MM.1S (cell line): ENCODE measurements at places on chromosomes 4 and X.

- H3K27ac ChIP-seq = no peak overlapping the region
- H3K4me3 ChIP-seq = no peak overlapping the region
- no peaks in the 10 kb centered on the region for H3K4me1 ChIP-seq
- H3K27me3 ChIP-seq = no peaks in the 10 kb centered on the region
Observed at GRCh38 chr4:119493419-119493818, 135.2 kb downstream of the PDE5A start.

- H3K4me1 ChIP-seq = no peaks in the 10 kb centered on the region
- no peak for DNase-seq
- no peak overlapping the region for H3K4me3 ChIP-seq
- H3K36me3 ChIP-seq = no peaks in the 10 kb centered on the region
- no peak overlapping the region for H3K27ac ChIP-seq
- no peaks in the 10 kb centered on the region for H3K27me3 ChIP-seq
Observed at GRCh38 chr4:2290974-2291704, 29.2 kb upstream of the MXD4 start.

- no peak overlapping the region for H3K4me3 ChIP-seq
- H3K4me1 ChIP-seq = peaks cover 26% of the 10 kb centered on the region
- no peak for DNase-seq
- no peak overlapping the region for H3K27ac ChIP-seq
- peaks cover 16% of the 10 kb centered on the region; the same call in 1 of the 2 replicates for H3K27me3 ChIP-seq
- H3K36me3 ChIP-seq = no peaks in the 10 kb centered on the region
Observed at GRCh38 chr4:8536467-8536866, 43.7 kb upstream of the GPR78 start.

DNA sequence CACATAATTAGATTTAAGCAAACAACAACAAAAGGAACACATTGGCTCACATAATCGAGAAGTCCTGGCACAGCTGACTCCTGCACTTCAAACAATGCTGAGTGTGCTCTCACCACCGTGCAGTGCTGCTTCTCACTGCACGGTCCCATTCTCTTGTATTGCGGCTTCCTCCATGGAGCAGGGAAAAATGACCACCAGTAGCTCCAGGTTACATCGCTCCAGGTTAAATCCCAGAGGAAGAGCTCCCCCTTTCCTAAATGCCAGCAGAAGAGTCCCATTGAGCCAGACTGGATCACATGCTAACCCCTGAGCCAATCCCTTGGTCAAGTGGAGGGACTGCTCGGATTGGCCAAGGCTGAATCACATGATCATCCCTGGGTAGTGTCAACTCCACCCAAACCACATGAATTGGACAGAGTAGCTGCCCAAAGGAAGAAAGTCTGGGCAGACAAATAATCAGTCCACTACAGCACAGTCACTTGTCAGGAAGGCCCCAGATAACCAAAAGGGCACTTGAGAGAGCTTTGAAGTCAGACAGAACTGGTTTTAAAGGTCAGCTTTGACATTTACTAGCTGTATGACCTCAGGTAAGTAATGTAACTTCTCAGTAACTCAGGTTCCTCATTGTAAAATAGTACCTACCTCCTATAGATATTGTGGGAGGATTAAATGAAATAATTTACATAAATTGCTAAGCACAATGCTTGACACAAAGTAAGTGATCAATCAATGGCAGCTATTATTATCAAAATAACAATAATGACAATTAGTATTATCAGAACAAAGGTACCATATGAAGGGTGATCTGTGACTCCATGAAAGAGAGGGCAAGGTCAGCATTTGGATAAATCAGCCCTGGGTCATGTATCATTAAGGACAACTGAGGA is 14.3 kb downstream of the TEC start:
- H3K27me3 ChIP-seq = no peaks in the 10 kb centered on the region
- no peak for DNase-seq
- no peak overlapping the region for H3K4me3 ChIP-seq
- peaks cover 6% of the 10 kb centered on the region; the same call in 1 of the 2 replicates for H3K36me3 ChIP-seq
- H3K27ac ChIP-seq = no peak overlapping the region

DNA sequence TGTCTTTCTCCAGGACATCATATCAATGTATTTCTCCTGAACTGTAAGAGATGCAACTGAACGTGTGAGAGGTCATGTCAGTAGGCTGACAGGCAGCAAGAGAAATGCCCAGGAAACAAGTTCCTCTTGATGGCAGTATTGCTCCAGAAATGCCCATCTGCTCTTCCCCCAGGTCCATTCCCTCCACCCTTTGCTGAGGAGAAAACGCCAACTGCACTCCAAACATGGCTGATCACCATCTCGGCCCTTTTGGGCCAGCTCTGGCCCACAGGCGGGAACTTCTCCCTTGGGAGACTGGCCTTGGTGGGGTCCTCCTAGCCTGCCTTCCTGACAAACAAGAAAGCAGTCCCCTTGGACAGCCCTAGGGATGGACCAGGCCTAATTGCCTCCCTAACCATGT is 276.5 kb upstream of the AGTR2 start:
- no peaks in the 10 kb centered on the region for H3K36me3 ChIP-seq
- no peaks in the 10 kb centered on the region for H3K27me3 ChIP-seq
- DNase-seq = peak; percentile 39
- no peak overlapping the region for H3K27ac ChIP-seq
- H3K4me1 ChIP-seq = no peaks in the 10 kb centered on the region
- H3K4me3 ChIP-seq = no peak overlapping the region

DNA sequence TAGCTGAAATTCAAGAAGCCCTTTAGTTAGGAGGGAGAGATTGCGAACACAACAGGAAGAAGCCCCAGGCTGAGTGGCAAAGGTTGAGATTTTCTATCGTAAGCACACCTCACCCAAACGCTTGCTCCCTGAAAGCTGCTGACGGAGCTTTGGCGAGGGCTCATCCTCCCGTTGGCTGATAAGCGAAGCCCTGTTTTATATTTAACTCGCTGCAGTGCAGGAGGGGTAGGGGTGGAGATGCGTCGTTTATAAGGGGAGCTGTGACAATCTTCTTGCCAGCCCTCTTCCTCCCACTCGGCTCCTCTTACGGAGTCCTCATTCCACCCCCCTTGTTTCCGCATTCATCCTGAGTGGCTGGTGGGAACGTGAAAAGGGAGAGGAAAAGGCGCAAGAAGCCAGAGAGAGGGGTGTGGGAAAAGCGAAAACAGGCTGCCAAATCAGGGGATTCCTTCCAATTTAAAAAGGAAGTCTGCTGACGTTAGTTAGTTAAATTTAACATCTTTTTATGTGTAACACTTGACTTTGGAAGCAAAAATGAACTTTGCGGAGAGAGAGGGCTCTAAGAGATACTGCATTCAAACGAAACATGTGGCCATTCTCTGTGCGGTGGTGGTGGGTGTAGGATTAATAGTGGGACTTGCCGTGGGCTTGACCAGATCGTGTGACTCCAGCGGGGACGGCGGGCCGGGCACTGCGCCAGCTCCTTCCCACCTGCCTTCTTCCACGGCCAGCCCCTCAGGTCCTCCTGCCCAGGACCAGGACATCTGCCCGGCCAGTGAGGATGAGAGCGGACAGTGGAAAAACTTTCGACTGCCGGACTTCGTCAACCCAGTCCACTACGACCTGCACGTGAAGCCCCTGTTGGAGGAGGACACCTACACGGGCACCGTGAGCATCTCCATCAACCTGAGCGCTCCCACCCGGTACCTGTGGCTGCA is at the start of gene ENPEP:
Gene ENPEP, plus strand, starts transcription at position 275 of the 938 bp plus-strand sequence. Its CDS starts 260 bp downstream, at position 535.
- H3K4me1 ChIP-seq = no peaks in the 10 kb centered on the region
- no peak within 1 kb of the TSS for H3K4me3 ChIP-seq
- no peak within 1 kb of the TSS for H3K27ac ChIP-seq
- DNase-seq = no peak
- H3K36me3 ChIP-seq = no peaks in the 10 kb centered on the region

- no peaks in the 10 kb centered on the region for H3K36me3 ChIP-seq
- H3K4me3 ChIP-seq = no peak overlapping the region
- DNase-seq = no peak
- H3K27ac ChIP-seq = no peak overlapping the region
Observed at GRCh38 chrX:23952391-23952790, 44.6 kb downstream of the CXorf58 start.

GRCh38 chr4:24057915-24058559 is 168.2 kb upstream of the PPARGC1A start:
- no peak for DNase-seq
- H3K27ac ChIP-seq = no peak overlapping the region
- 0 out of 2 replicates have a peak, but pooled peaks cover 3% of the 10 kb centered on the region for H3K4me1 ChIP-seq

GRCh38 chr4:101238706-101239105 is 108.6 kb downstream of the PPP3CA start:
- DNase-seq = no peak
- no peaks in the 10 kb centered on the region for H3K36me3 ChIP-seq
- no peaks in the 10 kb centered on the region for H3K27me3 ChIP-seq
- H3K4me3 ChIP-seq = no peak overlapping the region
- no peaks in the 10 kb centered on the region for H3K4me1 ChIP-seq

DNA sequence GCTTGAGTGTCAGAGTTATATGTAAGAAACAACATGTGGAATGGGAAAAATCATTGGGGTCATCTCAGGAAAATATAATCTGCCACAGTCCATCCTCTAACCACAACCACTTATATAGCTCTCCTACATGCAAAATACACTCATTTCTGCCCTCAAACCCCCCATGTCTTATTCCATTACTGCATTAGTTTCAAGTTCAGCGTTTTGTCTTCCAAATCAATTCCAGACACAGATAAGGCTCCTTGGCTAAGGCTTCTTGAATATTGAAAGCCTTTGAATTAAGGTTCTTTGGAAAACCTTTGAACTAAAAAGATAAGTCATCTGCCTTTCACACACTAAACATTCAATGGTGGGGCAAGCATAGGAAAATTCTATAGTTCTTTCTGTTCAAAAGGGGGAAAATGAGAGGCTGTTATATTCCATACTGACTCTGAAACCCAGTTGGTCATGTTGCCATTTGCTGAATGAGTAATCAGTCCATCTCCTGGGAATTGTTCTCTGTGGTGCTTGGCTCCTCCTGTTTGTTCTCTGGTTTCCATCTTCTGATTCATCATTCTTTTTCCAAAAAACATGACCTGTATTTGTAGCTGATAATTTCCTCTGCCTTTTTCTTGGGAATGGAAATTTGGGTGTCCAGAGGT is 218.7 kb downstream of the BMPR1B start:
- peaks cover 13% of the 10 kb centered on the region for H3K4me1 ChIP-seq
- peak overlapping the region; percentile 72; the same call in 1 of the 2 replicates for H3K27ac ChIP-seq
- H3K4me3 ChIP-seq = no peak overlapping the region
- DNase-seq = no peak

GRCh38 chrX:153999359-154000037 is 20.2 kb downstream of the IRAK1 start:
- no peaks in the 10 kb centered on the region for H3K36me3 ChIP-seq
- no peaks in the 10 kb centered on the region for H3K27me3 ChIP-seq
- no peak overlapping the region for H3K4me3 ChIP-seq
- H3K4me1 ChIP-seq = peaks cover 13% of the 10 kb centered on the region

DNA sequence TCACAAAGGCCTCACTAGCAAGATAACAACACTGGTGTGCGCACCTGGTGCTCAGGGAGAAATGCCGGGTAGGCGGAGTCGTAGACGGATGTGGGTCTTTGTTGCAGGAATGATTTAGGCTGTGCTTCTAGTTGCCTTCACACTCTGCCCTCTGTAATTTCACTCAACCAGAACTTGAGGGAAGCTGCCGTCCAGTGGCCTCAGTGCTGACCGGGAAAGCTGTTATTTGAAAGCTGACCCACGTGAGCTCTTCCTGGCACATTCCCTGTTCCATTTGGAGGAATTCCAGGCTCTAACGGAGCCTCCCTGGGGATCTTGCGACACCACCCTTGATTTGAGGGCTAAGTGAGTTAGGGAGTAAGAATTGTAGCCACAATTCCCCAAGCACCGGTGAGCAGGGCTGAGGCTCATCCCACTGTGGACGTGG is 15.9 kb downstream of the SH3TC1 start:
- no peak for DNase-seq
- H3K4me3 ChIP-seq = no peak overlapping the region
- H3K36me3 ChIP-seq = no peaks in the 10 kb centered on the region
- no peak overlapping the region for H3K27ac ChIP-seq

GRCh38 chrX:135521405-135522131 is 1.1 kb downstream of the INTS6L start:
- no peaks in the 10 kb centered on the region for H3K36me3 ChIP-seq
- H3K4me3 ChIP-seq = peak overlapping the region; percentile 77
- no peaks in the 10 kb centered on the region for H3K4me1 ChIP-seq

- no peak for DNase-seq
- H3K36me3 ChIP-seq = 0 out of 2 replicates have a peak, but pooled peaks cover 6% of the 10 kb centered on the region
- no peak overlapping the region for H3K4me3 ChIP-seq
Observed at GRCh38 chr4:48227662-48228061, 42.0 kb downstream of the TEC start.

DNA sequence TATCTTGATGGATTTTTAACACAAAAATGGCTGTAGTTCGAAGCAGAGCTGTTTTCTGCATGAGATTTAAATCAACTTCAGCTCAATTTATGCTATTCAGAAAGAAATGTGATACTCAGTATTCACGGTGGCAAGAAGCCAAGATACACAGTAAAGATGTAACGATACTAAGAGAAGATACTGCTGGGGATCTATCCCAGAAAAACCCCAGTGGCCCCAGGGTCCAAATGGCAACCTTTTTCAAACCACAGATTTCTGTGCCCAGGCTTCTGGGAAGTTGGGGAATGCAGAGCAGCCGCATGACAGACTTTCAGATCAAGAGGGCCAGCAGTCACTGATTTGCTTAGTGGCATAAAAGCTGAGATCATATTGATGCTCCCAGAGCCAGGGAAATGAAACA is 353.9 kb downstream of the AFF2 start:
- no peak for DNase-seq
- no peaks in the 10 kb centered on the region for H3K4me1 ChIP-seq
- H3K27me3 ChIP-seq = no peaks in the 10 kb centered on the region
- no peak overlapping the region for H3K27ac ChIP-seq

GRCh38 chr4:27759611-27760575 is 899.3 kb downstream of the STIM2 start:
- H3K4me3 ChIP-seq = no peak overlapping the region
- no peaks in the 10 kb centered on the region for H3K36me3 ChIP-seq
- no peak for DNase-seq
- H3K27me3 ChIP-seq = no peaks in the 10 kb centered on the region
- H3K27ac ChIP-seq = no peak overlapping the region
- H3K4me1 ChIP-seq = no peaks in the 10 kb centered on the region

DNA sequence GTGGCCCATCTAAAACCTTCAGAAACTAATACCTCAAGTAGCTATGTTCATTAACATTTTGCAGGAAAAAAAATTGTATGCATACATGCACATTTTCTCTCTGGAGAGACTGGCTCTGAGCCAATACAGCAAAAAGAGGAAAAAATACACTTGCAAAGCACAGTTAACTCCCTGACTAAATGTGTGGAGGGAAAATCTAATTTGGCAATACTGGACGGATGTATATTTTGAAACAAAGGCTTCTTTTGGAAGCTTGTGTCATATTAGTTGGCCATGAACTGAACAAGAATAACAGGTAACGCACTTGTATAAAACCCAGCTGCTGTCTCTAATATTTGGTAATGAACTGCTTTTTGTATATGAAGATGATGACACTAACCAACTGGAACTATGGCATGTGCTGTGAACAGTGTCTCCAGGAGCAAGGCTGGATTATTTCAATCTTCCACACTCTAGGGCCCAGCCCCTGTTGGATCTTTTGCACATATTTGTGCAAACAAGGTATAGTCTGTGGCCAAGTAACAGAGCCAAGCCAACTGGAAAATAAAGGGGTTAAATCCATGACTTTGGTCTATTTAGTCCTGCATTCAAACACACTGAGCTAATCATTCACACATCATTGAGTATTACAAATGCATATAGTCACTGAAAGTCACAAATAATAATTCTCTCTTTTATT is 67.9 kb upstream of the NRK start:
- no peak overlapping the region for H3K4me3 ChIP-seq
- DNase-seq = no peak
- H3K36me3 ChIP-seq = no peaks in the 10 kb centered on the region
- no peaks in the 10 kb centered on the region for H3K4me1 ChIP-seq
- H3K27me3 ChIP-seq = no peaks in the 10 kb centered on the region
